ENCODE measurements at places on chromosomes 3 and 15. TPM values are rescaled to one million over a fixed set of nuclear protein-coding genes. Genes with fewer than 3 reads are reported as not detected.

- DNase-seq: peak; percentile 57
Measured at GRCh38 chr3:157438194-157438730, 1.6 kb downstream of the PTX3 start.

GRCh38 chr3:13166243-13167063 lies 93.2 kb upstream of the IQSEC1 start:
- DNase-seq: no peak

DNA sequence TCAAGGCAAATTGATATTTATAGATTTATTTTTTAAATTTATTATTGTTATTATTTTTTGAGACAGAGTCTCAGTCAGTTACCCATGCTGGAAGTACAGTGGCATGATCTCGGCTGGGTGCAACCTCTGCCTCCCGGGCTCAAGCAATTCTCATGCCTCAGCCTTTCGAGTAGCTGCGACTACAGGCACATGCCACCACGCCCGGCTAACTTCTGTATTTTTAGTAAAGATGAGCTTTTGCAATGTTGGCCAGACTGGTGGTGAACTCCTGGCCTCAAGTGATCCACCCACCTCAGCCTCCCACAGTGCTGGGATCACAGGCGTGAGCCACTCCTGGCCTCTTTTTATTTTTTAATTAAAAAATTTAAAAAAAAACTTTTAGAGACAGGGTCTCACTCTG lies 19.0 kb downstream of the SPG21 start:
- DNase-seq: no peak

GRCh38 chr3:193774272-193774915 lies 181.4 kb downstream of the OPA1 start:
- DNase-seq: no peak

DNA sequence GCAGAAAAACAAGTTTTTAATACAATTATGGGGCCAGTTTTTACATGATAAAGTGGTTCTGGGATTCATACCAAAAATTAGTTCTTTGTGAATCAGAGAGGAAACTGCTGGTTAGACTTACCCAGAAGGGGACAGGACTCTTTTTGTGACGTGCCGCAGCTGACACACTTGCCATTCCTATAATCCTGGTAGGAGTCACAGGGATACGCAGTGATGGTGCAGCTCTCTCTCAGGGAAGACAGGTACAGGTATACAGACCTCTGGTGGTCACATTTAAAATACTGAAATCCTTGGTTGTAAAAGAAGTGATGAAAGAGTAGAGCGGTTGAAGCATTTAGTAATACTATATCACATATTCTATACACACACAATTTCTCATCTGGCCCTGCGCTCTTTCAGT lies 20.2 kb upstream of the TMEM41A start:
- DNase-seq: no peak

- DNase-seq: no peak
Measured at GRCh38 chr3:61343543-61343942, 92.3 kb upstream of the FHIT start.

DNA sequence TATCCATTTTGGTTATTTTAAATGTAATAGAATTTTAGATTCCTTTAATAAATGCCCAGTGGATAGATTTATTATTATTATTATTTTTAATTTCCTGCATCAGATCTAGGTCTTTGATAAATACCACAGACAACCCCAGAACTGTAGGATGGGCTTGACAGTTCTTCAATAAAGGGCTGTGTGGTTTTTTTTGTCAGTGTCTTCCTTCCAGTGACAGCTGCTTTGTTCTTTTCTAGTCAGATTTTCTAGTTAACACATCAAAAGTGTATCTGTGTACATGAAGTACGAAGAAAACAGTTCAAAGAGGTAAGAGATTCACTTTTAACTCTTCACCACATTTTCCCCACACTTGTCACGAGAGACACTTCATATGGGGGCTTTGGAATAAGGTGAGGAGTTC lies 120.3 kb downstream of the SAMMSON start:
- DNase-seq: no peak

DNA sequence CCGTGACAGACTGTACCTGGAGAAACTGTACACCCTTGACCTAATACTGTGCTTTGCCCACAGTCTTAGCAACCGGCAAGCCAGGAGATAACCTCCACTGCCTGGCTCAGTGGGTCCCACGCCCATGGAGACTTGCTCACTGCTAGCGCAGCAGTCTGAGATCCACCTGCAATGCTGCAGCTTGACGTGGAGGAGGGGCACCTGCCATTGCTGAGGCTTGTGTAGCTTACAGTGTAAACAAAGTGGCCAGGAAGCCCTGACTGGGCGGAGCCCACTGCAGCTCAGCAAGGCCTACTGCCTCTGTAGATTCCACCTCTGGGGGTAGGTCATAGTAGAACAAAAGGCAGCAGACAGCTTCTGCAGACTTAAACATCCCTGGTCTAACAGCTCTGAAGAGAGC lies 189.3 kb downstream of the EDEM1 start:
- no peak for DNase-seq

GRCh38 chr3:158508481-158508880 lies 62.5 kb upstream of the MLF1 start:
- DNase-seq: no peak

DNA sequence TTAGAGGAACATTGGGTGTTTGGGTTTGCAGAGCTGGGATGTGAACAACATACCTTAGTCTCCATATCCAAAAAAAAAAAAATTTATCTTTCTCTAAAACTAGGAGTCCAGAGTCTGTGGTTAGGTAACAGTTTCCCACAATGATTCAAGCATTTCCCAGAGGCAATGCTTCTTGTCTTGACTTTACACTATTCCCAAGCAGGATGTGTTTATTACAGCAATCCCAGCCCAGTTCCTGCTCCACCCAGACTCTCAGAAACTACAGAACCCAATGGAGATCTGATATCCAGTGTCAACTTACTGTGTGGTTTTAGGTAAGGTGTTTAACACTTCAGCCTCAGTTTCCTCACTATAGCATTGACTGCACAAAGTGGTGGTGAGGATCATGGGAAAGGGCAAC lies 2.3 kb upstream of the C3orf62 start:
- peak; percentile 27 for DNase-seq

The SERPINI2 gene
- not detected for total RNA-seq

The SENP2 gene
- 18.6 TPM for total RNA-seq

Data from dermis microvascular lymphatic vessel endothelial cell (primary cell).